Right renal pelvis (tissue), 4 donors: ENCODE measurements at places on chromosomes 11 and 22.

- no peak for DNase-seq
Measured at GRCh38 chr22:21457023-21457787, 10.0 kb upstream of the TMEM191C start.

GRCh38 chr11:130932086-130932712 is 15.9 kb upstream of the SNX19 start:
- no peak for DNase-seq

DNA sequence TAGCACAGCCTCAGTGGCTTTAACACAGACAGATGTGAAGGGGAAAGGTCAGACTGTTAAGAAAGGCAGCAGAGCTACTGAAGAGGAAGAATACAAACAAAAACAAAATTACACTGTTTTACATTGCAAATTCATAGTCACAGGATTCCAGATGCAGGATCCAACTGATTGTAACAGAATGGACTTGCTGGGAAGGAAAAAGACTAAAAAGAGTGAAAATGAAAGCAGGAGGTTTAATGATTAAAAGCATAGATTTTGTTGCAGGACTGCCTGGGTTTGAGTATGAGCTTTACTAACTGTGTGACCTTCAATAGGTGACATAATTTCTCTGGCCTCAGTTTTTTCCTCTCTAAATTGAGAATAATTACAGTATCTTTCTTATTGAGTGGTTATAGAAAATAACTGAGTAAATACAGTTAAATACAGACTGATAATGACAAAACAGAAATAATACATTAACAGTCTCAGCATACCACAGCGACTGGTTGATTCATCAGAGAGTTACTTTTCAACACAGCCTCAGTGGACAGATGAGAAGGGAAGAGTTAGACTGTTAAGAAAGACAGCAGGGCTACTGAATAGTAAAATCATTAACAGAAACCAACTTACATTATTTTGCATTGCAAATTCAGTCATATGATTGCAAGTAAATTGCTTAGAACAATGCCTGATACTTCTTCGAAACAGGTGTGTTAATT is 704.2 kb upstream of the TENM4 start:
- DNase-seq = no peak

- DNase-seq = no peak
Measured at GRCh38 chr11:78825591-78826020, 250.9 kb upstream of the NARS2 start.

DNA sequence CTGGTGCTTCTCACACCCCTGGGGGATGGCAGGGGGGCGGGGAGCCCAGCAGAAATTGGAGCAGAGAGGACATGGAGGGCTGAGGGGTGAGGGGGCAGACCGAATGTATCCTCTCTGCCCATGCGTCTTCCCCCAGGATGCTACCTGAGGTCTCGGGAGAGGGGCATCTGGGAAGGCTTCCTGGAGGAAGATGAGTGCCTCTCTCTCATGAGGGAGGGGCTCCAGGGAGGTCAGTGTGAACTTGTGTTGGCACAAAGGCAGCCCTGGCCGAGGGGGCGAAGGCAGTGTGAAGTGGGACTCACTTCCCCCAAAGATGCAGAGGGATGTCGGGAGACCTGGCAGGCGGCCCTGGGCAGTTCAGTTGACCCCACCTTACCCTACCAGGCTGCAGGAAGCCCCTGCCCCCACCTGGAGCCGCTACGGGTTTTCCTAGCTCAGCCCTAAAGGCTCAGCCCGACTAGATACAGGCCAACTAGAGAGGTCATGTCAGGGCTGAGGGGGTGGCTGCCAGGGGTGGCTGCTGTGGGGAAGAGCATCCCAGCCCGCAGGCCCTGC is 10.4 kb downstream of the ASCL2 start:
- no peak for DNase-seq

GRCh38 chr11:124153821-124154220 is 29.3 kb upstream of the OR10D3 start:
- DNase-seq = no peak

DNA sequence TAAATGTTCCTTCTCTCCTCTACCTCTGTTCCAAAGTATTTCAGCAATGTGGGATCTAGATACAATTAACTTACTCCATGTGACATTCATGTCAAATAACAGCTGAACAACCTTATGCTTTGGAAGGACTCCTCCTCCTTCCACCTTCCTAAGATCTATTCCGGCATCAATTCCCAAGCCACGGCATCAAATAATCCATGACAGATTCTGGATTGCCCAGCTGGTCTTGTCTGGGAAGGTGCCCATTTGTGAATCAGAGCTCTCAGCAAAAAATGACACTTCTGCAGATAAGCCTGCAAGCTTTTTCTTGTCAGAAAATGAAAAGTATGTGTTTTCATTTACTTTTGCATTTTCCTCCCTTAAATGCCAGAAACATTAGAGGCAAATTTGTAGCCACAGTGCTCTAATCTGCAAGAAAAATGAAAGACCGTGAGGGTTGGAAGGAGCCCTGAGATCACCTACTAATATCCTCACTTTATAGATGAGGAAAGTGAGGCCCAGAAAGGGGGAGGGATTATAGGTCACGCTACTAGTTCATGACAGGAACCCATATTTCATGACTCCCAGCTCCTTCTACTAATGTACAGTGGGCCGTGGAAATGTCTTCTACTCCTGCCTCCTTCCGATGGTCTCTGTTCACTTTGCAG is 124.0 kb downstream of the ME3 start:
- DNase-seq = no peak

GRCh38 chr11:128890543-128891368 is at the start of gene KCNJ5:
KCNJ5 (plus strand) TSS chr11:128891356; CDS start chr11:128911274, 19,918 bp downstream.
- DNase-seq = no peak

DNA sequence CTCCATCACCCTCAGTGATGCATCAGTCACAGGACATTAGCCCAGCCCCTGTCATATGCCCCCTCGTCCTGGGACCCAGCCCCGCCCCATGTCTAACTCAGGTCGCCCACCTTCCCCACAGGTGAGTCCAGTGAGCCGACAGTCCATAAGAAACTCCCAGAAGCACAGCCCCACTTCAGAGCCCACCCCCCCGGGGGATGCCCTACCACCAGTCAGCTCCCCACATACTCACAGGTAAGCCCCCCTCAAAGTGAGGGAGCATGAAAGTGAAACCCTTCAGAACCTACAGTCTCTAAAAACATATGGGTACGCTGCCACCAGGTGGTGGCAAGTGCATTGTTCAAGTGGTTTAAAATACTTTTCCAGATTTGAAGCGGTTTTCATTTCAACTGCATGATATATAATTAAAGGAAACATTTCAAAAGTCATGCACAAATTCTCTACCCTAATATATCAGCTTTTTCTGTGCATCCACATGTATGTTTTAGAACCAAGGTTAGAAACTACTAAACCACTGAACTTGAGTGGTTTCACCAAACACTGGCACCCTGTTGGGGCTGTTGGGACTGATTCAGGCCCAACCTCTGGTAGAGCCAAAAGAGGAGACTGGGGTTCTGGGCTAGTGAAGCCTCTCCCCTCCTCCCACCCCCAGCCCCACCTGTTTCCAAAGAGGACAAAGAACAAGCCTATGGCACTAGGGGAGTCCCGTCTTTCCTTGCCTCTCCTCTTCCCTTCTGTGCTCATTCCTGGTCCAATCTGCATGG is 17.3 kb downstream of the EPS8L2 start:
- DNase-seq = no peak

- DNase-seq = no peak
Measured at GRCh38 chr11:75959540-75959939, 144.5 kb downstream of the UVRAG start.
